Activated T-helper 1 cell treated with anti-CD3 and anti-CD28 coated beads, Interleukin-2, amount 50 U/mL, for 16 hours (primary cell): ENCODE measurements at places on chromosomes 6 and 20.
A peak's percentile ranks its signal among the peaks of the same experiment; 100 is the strongest.

- DNase-seq: no peak
These were observed 63.9 kb upstream of the TENT5A start for GRCh38 chr6:81816380-81816779.

DNA sequence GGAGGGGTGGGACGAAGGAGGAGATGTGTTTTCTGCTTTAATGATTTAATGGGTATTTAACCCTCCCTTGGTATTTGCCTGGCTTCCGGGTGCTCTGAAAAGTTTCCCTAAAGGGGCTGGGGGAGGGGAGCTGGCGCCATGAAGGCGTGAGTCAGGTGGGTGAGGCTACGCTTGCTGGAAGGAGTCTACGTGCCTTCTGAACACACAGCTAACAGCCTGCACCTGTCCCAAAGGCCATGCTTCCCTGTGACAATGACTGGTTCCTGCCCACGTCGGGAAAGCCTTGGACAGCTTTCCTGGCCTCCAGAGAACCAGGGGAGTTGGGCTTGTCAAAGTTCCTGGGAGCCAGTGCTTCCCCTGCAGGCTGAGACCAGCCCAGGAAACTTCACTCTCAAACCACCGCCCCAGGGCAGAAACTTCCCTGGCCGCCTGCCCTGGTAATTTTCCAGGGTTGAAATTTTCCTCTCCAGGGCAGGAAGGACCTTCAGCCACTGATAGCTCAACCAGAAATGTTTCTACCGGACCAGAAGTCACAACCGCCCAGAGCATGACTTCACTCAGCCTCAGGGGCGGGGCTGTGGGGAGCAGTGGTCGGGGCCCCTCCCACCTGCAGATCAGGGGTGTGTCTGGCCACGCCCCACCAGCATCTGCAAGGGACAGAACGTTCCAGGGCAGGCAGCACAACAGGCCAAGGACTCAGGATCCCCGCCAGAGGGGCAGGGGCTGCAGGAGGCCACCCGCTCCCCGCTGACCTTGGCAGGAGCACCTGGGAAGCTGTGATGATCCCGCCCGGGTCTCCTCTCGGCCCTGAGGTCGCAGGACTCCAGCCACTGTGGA is 18.6 kb upstream of the SLCO4A1 start:
- peak; percentile 58 for DNase-seq

DNA sequence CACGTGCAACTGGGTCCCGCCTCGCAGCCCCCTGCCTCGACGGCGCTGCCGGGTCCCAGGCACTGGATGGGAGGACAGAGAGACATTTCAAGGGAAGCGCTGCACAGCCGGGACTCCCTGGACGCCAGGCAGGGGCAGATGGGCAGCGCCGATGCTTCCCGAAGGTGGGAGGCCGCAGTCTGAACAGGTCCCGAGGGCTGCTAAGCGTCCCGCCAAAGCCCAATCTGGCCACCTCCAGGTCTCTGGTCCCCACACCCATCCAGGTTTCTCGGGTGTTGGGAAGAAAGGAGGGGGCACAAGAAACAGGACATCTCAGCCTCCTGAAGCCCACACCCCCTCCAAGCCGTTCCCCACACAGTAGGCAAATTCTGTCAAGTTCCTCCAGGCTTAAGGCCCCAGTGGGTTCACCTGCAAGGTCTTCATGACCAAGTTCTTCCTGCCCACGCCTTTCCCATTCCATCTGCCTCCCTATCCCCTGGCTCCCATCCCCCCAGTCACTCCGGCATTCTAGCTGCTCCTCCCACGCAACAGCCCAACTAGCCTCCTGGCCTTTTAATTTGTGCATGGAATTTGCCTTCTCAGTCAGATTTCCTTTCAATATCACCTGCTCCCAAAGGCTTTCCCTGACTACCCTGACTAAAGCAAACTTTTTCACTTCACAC is 5.4 kb upstream of the CPXM1 start:
- DNase-seq: no peak

DNA sequence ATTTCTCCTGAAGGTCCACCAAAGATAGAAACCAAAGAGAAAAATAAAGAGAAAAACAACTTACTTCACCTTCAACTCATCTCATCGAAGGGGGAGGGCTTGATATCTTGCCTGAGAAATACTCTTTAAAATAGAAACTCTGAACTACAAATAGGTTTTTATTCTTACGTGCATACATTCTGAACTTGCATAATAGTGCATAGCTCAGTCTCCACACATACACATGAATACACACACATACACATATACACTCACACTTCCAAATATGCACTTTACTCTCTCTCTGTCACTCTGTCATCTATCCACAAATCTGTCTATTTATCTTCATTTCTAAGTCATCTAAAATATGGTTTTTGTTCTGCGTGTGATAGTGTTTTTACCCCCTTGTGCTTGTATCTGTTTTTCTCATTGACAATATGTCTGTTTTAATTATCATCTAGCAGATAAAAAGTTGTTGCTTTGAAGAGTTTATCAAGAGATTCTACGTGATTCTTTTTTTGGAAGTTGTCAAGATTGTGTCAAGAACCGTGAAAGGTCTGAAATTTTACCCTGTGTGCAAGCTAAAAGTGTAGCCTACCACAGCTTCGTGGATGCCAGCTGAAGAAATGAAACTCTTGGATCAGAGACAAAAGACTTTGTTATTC is 468.8 kb downstream of the EPM2A start:
- no peak for DNase-seq

DNA sequence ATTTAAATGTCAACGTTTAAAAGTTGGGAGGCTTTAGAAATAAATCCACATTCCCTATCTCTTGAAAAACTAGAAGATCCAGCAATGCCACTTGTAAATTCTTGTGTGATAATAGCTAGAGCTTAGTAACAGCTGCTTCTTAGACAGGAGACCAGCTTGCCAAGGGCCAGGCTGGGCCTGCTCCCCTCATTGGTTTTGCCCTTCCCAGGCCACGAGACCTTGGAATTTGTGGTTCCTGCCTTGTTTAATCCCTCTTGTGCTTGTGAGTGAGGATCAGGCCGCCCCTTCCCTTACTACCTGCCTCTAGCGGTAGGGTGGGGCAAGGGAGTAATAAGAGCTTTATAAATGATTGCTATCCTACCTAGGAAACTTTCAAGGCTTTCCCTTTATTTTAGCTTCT is 363.5 kb downstream of the SYNE1 start:
- DNase-seq: no peak

GRCh38 chr6:140541288-140541687 is 1166.8 kb upstream of the CITED2 start:
- DNase-seq: no peak

- DNase-seq: no peak
These were observed at the start of gene ID4 for GRCh38 chr6:19836799-19837510. TSS of gene ID4 (plus strand) at chr6:19837370. CDS start at chr6:19837755, 385 bp downstream.

DNA sequence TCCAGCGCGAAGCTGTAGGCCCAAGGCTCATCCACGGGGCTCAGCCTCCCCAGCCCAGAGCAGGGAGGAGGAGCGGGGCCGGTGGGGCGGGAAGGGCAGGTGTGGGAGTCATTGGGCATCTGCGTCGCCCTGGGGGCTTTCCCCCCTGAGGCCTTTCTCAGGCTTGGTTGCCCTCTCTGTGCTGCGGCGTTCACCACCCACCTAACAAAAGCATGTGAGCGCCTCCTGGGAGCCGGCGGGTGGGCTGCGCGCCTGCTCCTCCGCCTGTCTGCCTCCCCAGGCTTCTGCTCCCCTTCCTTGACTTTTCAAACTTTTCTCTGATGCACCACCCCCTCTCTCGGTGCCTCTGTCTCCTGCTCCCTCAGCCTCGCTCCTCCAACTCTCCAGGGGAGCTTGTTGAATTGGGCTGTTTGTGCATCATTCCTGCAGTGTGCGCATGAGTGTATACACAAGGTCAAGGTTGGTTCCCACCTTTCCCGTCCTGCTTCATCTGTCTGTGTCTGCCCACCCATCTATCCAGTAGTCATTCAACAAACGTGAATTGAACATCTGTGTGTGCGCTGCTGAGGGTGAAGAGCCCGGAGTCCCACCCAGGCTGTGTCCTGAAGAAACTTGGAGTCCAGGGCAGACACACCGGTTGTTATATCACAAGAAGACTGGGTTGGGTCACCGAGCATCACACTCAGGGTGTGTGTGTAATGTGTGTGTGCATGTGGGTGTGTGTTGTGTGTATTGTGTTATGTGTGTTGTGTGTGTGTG is 82.4 kb upstream of the NNAT start:
- no peak for DNase-seq

- DNase-seq: no peak
These were observed 93.4 kb downstream of the PTPRT start for GRCh38 chr20:43096126-43096930.

GRCh38 chr6:56850626-56851025 is 104.3 kb upstream of the BEND6 start:
- no peak for DNase-seq

DNA sequence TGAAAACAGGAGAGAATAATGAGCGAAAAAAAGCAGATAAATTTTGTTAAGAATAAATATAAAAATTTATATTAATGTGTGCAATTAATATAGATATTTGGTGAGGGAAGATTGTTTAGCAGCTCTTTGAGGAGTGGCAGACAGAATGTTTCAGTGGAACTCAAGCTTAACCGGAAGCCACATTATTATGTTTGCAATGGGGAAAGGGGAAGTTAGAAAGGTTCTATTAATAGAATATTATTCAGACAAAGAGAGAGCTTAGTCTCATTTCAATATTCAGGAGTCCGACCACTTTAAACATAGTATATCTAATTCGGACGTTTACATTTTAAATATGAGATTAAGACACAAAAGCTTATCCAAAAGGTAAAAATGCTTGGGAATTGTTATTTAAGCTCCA is 81.6 kb upstream of the KHDRBS2 start:
- DNase-seq: no peak

GRCh38 chr6:31775184-31775583 is 1.9 kb downstream of the VWA7 start:
- no peak for DNase-seq

DNA sequence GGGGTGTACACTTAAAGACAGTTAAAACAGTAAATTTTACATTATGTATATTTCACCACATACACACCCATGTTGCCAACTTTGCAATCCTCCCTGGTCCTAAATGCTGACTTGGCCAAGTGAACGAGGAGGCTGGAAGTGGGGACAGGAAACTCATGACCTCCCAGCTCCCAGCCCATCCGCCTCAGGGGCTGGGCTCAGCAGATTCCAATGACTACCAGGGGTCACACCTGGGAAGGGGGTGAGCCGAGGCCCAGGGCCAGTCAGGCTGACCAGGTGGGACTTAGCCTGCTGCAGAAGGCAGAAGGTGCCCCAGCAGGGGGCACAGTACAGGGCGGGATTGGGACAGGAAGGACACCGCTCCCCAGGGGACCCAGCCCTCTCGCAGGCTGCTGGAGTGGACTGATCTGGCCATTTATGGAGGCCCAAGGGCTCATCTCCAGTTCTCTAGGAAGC is 2.4 kb downstream of the SIGLEC1 start:
- no peak for DNase-seq

- peak; percentile 56 for DNase-seq
These were observed 40.5 kb downstream of the PIM1 start for GRCh38 chr6:37210313-37210968.

- DNase-seq: no peak
These were observed 5.2 kb downstream of the VWA7 start for GRCh38 chr6:31771992-31772358.

- no peak for DNase-seq
These were observed 41.2 kb downstream of the ANKS1A start for GRCh38 chr6:34930221-34930620.

- DNase-seq: no peak
These were observed 1120.1 kb upstream of the CITED2 start for GRCh38 chr6:140494321-140495108.

DNA sequence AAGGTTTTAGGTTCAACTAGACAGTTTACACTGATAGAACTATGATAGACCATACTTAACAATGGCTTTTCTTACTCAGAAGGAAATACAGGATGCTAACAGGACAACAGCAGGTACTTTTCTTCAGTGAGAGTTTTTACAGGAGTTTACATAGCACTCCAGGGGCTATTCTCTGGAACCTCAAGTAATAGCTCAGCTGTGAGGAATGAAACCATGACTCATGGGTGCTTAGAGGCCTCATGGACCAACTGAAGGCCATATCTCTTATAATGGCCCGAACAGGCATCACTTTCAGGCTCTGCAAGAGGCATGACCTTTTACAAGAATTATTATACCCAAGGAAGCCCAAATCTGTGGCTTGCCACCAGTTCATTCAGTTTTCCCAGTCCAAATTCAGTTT is 31.8 kb downstream of the TREML1 start:
- DNase-seq: no peak

- no peak for DNase-seq
These were observed 664.8 kb upstream of the GJE1 start for GRCh38 chr6:141467881-141468280.

GRCh38 chr6:150032598-150032997 is 7.3 kb upstream of the RAET1L start:
- DNase-seq: no peak

DNA sequence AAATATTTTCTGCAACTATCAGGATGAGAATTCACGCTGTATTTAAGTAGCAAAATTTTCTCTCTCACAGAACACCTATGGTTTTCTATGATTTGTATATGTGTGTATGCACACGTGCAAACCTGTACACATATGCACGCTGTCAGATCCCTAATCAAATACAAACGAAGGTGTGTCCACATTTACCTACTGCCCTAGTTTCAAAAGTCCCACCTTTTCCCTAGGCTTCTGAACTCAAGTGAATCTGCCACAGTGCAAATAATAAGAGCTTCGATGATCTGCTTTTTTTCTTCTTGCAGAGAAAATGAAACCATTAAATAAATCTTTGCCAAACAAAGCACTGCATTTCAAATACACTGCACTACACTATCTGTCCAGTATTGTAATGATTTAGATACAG is 6.5 kb downstream of the HIVEP2 start:
- DNase-seq: no peak

DNA sequence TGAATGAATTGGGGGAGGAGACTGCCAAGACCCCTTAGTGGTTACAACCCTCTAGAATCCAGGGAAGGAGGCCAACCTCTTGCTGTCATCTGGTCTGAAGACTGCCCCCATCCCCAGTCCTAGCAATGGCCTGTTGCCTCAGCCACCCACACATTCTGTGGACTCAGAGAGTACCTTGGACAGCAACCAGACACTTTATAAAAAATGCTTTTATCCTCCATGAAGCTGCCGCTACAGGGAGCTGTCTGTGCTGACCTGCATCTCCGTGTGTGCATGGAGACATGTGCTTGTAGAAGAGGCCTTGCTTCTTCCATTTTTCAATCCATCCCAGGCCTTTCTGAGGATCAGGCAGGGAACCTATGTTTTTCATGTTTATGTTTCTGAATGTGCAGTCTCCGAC is 15.2 kb downstream of the CDH22 start:
- DNase-seq: no peak
